ENCODE measurements at places on chromosomes 1 and 21. TPM values are rescaled to one million over a fixed set of nuclear protein-coding genes. Genes with fewer than 3 reads are reported as not detected.

The INSRR gene
- not detected for total RNA-seq

The LEMD1 gene
- total RNA-seq, result not detected

The FAM177B gene
- not detected for total RNA-seq

The C1QA gene
- not detected for total RNA-seq

The CENPF gene
- total RNA-seq, result 28.3 TPM

The SLC26A9 gene
- total RNA-seq, result not detected

The TNFRSF18 gene
- total RNA-seq, result 2.1 TPM

The VAMP4 gene
- 7.1 TPM for total RNA-seq

The PLA2G4A gene
- 5.9 TPM for total RNA-seq

Data from epithelial cell of alveolus of lung (primary cell).